ENCODE measurements at places on chromosomes 7 and 10. TPM values are rescaled to one million over a fixed set of nuclear protein-coding genes. Genes with fewer than 3 reads are reported as not detected.
A peak's percentile ranks its signal among the peaks of the same experiment; 100 is the strongest.

- DNase-seq = no peak
These were observed 51.3 kb downstream of the PWWP2B start for GRCh38 chr10:132448248-132448731.

GRCh38 chr10:132548869-132549268 is 11.3 kb downstream of the INPP5A start:
- no peak for DNase-seq

DNA sequence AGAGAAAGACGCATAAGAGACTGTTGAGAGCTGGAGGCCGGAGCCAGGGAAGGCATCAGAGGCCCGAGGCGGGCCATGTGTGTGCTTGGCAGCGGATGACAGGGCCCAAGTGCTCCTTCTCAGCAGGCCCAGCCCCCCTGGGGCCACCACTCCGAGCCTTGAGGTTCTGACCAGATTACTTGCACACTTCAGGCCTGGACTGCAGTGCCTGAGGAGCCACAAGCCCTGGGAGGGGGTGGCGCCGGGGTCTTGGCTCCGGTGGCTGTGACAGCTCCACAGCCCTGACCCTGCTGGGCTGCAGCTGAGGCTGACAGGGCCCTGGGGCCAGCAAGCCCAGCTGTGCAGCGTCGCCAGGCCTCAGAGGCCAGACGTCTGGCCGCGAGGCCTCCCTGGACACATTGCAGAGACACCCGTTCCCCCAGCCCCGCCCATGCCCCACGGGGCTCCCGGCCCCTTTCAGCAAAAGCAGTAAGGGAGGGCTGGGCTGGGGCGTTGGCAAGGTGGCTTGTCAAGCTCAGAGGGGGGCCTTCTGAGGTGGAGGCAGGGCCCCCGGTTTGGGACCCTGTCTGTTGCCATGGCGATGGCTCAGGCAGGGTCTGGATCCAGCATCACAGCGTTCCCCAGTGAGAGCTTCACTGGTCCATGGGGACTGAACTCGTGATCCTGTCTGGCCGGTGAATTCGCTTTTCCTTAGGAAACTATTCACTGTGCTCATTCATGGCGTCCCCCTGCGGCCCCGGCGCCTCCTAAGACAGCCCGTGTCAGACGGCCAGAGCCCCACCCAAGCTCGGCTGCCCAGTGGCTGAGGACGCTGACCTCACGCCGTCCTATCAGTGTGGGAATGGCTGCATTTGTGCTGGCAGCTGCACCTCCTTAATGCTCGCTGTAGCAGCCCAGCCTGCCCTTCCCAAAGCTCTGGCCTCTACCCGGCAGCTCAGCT is 5.7 kb downstream of the ELN start:
- peak; percentile 78 for DNase-seq

GRCh38 chr10:60289800-60290199 is 99.9 kb downstream of the ANK3 start:
- DNase-seq = no peak

- no peak for DNase-seq
These were observed 104.2 kb downstream of the COL26A1 start for GRCh38 chr7:101466871-101467270.

Gene ATG9B
- total RNA-seq = 29.7 TPM

Data from testis (tissue), 5 donors.